Upper lobe of right lung (tissue), 1 donor: ENCODE measurements at places on chromosomes 4 and X.

DNA sequence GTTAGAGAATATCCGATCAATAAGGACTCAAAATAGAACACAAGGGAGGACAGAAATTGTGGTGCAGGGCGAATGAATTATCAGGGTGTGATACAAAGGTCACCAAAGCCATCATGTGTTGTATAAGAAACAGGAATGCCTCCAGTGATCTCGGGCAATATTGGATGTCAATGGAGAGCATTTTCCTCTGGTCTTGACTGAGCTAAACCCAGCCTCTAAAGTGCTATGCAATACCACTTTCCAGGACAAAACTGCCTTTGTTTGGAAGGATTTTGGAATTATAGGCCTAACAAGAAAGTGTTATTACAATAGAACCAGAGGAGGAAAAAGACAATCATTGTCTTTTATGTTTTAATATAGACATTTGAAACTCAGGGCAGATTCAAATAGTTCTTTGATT, 281.7 kb downstream of the CHM start:
- H3K4me3 ChIP-seq = no peak overlapping the region
- no peaks in the 10 kb centered on the region for H3K36me3 ChIP-seq
- H3K27ac ChIP-seq = no peak overlapping the region

DNA sequence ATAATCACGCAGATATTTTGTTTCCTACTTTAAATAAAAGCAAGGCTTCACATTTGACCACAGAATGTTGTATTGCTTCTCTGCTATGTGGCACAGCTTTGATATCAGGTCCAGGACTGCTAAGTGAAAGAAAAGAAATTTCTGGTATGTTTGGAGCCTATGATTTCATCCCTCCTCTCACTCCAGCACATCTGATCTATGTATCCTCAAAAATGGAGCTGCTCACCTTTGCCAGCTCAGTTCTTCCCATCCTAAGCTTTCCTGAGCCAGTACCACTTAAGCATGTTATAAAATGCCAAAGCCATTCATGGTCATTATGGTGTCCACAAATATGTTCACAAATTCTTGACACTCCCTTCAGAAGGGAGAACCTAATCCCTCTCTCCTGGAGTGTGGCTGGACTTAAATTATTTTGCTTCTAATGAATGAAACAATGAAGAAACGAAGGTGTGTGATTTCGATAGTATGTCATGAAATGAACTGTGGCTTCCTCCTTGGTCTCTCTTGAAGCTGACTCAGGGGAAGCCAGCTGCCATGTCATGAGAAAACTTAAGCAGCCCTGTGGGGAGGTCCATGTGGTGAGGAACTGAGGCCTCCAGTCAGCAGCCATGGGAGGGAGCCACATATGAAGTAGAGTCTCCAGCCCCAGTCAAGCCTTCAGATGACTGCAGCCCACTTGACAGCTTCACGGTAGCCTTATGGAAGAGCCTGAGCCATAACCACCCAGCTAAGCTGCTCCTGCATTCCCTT, 207.7 kb downstream of the MGST2 start:
- H3K36me3 ChIP-seq = no peaks in the 10 kb centered on the region
- H3K4me1 ChIP-seq = peaks cover 9% of the 10 kb centered on the region
- no peaks in the 10 kb centered on the region for H3K27me3 ChIP-seq
- no peak for DNase-seq
- no peak overlapping the region for H3K4me3 ChIP-seq

DNA sequence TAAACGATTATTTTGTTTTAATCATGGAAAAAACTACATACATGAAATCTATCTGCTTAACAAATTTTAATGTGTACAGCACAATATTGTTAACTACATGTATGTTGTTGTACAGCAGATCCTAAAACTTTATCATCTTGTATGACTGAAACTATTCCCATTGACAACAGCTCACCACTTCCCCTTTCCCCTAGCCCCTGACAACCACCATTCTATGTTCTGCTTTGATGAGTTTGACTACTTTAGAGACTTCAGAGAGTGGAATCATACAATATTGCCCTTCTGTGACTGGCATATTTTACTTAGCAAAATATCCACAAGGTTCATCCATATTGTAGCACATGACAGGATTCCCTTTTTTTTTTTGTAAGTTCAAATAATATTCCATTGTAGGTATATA, 185.9 kb downstream of the CFAP299 start:
- no peak overlapping the region for H3K27ac ChIP-seq
- no peak overlapping the region for H3K4me3 ChIP-seq
- no peaks in the 10 kb centered on the region for H3K36me3 ChIP-seq

GRCh38 chr4:68316193-68316969, 33.5 kb downstream of the YTHDC1 start:
- H3K27me3 ChIP-seq = no peaks in the 10 kb centered on the region
- DNase-seq = no peak
- no peak overlapping the region for H3K4me3 ChIP-seq
- peaks cover 93% of the 10 kb centered on the region for H3K36me3 ChIP-seq
